ENCODE measurements at places on chromosomes 13 and 19.

- DNase-seq, result no peak
- H3K27ac ChIP-seq, result no peak overlapping the region
- no peaks in the 10 kb centered on the region for H3K36me3 ChIP-seq
- no peaks in the 10 kb centered on the region for H3K27me3 ChIP-seq
- no peaks in the 10 kb centered on the region for H3K4me1 ChIP-seq
Observed at GRCh38 chr19:33703438-33703750, 81.6 kb downstream of the CHST8 start.

DNA sequence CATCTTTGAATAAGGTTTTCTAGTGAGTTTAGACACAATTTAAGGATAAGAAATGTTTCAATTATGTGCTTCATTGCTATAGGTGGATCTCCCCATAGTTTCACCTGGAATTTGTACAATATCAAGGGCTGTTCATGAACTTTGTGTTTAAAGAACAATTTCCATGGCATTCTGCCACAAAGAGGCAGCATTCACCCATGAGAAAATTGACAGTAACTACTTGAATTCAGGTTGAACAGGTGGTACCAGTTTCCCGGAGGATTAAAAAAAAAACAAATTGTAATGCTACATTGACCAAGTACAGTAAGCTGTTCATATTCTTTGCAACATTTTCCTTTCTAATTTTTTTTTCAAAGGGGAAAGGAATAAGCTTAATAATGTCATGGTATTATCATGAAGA, 9.1 kb downstream of the SLITRK5 start:
- no peak for DNase-seq
- no peak overlapping the region for H3K4me3 ChIP-seq
- peaks cover 30% of the 10 kb centered on the region for H3K27me3 ChIP-seq
- peaks cover 3% of the 10 kb centered on the region for H3K4me1 ChIP-seq

DNA sequence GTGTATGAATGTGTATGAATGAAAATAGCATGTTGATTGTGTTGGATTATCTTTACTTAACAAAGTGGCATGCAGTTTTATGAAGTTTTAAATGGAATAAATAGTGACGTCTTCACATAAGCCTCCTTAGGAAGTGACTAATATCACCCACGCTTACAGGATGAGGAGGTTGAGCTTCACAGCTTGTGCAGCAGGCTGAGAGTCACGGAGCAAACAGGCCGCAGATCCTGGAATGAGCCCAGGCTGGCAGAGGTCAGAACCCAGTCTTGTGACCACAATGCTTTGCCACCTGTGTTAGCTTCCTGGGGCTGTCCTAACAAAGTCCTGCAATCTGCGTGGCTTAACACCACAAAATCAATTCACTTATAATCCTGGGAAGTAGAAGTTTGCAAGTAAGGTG, 20.8 kb downstream of the LAIR2 start:
- no peaks in the 10 kb centered on the region for H3K27me3 ChIP-seq
- H3K4me3 ChIP-seq, result no peak overlapping the region
- no peak for DNase-seq

DNA sequence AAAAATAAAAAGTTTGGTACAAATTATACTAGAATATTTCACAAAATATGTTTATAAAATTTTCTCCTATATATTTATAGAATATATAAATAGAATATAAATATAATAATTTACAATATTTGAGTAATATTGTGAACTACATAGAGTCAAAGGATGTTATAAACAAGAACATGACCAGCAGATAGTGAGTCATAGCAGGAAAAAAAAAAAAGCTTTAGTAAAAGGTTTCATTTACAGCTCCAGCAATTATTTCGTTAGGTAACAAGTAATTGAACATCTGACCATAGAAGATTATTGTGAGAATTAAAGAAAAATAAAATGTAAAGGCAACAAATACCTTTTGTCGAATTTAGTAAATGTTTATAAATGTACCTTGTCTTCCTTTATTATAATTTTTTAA, 864.1 kb downstream of the PCDH17 start:
- no peak overlapping the region for H3K27ac ChIP-seq
- no peak for DNase-seq
- no peaks in the 10 kb centered on the region for H3K36me3 ChIP-seq
- H3K4me3 ChIP-seq, result no peak overlapping the region
- no peaks in the 10 kb centered on the region for H3K27me3 ChIP-seq

GRCh38 chr19:16649734-16650133, 10.2 kb downstream of the SMIM7 start:
- peaks cover 86% of the 10 kb centered on the region for H3K36me3 ChIP-seq
- no peak for DNase-seq
- H3K27me3 ChIP-seq, result no peaks in the 10 kb centered on the region
- H3K4me3 ChIP-seq, result no peak overlapping the region

GRCh38 chr13:76882431-76882830, 3.8 kb downstream of the KCTD12 start:
- no peak for DNase-seq
- no peak overlapping the region for H3K27ac ChIP-seq
- H3K27me3 ChIP-seq, result peaks cover 17% of the 10 kb centered on the region
- H3K4me3 ChIP-seq, result no peak overlapping the region
- H3K36me3 ChIP-seq, result peaks cover 2% of the 10 kb centered on the region
- no peaks in the 10 kb centered on the region for H3K4me1 ChIP-seq

- DNase-seq, result no peak
- peaks cover 5% of the 10 kb centered on the region for H3K4me1 ChIP-seq
- peaks cover 32% of the 10 kb centered on the region for H3K36me3 ChIP-seq
- H3K27me3 ChIP-seq, result no peaks in the 10 kb centered on the region
Observed at GRCh38 chr13:111061358-111062045, 53.6 kb upstream of the ARHGEF7 start.

GRCh38 chr19:4208385-4209094, 20.8 kb upstream of the EBI3 start:
- no peaks in the 10 kb centered on the region for H3K27me3 ChIP-seq
- no peaks in the 10 kb centered on the region for H3K4me1 ChIP-seq
- no peaks in the 10 kb centered on the region for H3K36me3 ChIP-seq
- no peak overlapping the region for H3K4me3 ChIP-seq

- H3K27me3 ChIP-seq, result no peaks in the 10 kb centered on the region
- no peak overlapping the region for H3K4me3 ChIP-seq
- H3K36me3 ChIP-seq, result no peaks in the 10 kb centered on the region
- H3K4me1 ChIP-seq, result no peaks in the 10 kb centered on the region
- H3K27ac ChIP-seq, result no peak overlapping the region
Observed at GRCh38 chr13:109096101-109096500, 466.7 kb downstream of the MYO16 start.

Data from H9 (cell line).